ENCODE measurements at places on chromosomes 11 and 22.
A peak's percentile ranks its signal among the peaks of the same experiment; 100 is the strongest.

GRCh38 chr11:33303541-33303940 lies 46.4 kb downstream of the HIPK3 start:
- no peak for DNase-seq

- no peak for DNase-seq
Observed at GRCh38 chr22:45510376-45511232, 7.9 kb downstream of the FBLN1 start.

GRCh38 chr11:134086376-134086775 lies 17.5 kb downstream of the JAM3 start:
- no peak for DNase-seq

DNA sequence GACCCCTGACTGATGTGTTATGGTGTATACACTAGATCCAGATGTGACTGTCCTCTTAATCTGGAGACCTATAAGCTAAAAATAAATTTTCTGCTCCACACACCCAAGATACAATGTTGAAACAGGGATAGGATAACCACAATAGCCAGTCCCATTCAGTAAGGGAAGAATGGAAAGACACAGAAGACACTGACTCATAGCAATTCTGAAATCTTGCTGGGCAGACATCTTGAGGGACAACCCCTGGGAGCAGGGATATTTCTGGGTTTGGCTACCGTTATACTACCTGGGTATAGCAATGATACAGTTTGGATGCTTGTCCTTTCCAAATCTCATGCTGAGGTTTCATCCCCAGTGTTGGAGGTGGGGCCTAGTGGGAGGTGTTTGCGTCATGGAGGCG lies 93.9 kb downstream of the BUD13 start:
- no peak for DNase-seq

- DNase-seq: no peak
Observed at GRCh38 chr22:46934746-46935491, 172.5 kb downstream of the TBC1D22A start.

DNA sequence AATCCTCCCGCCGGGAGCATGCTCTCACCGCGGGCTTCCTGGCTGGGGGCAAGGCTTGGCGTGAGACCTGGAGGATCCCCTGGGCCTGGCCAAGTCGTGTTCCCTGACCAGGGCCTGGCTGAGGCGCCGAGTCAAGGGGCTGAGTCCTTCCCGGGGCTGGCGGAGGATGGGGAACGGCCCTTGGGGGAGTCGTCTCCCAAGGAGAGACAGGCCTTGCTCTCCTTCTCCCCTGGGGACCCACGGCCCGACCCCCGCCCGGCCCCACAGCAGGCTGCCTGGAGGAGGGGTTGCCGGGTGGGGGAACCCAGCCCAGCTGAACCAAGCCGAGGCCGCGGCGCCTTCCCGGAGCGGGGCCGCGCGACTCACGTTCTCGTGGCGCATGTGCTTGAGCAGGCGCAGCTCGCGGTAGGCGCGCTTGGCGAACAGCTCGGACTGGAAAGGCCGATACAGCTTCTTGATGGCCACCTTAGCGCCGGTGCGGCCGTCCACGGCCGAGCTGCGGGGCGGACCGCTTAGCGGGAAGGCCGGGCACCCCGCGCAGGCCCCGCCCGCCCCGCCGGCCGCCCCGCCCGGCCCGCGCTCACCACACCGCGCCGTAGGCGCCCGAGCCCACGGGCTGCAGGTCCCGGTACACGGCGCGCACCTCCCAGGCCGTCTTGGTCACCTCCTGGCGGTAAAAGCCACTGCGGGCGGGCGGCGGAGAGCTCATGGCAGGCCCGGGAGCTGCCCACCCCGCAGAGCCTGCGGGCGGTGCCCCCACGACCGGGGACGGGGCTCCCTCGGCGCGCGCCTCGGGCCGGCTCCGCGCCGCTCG lies 475 bp downstream of the MAPK12 start:
- DNase-seq: no peak

DNA sequence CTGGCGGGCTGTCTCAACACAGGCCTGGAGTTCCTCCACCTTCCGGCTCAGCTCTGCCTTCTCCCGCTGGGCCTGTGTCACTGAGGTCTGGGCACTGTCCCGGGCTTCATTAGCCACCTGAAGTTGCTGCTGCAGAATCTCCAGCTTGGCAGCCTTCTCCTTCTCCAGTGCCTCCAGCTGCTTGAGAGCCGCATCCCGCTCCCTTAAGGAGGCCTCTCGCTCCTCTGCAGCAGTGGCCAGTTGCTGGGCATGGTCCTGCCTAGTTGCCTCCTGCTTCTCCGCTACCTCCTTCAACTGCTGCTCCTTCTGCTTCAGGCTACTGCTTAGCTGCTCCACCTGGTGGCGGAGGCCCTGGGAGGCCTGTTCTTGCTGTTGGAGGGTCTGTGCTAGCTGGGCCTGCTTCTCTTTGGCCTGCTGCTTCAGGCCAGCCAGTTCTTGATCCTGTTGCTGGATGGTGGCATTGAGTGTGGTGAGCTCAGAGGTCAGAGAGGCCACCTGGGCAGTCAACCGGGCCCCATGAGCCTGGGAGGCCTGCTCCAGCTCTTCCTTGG lies 16.9 kb downstream of the IL18BP start:
- peak; percentile 75 for DNase-seq

DNA sequence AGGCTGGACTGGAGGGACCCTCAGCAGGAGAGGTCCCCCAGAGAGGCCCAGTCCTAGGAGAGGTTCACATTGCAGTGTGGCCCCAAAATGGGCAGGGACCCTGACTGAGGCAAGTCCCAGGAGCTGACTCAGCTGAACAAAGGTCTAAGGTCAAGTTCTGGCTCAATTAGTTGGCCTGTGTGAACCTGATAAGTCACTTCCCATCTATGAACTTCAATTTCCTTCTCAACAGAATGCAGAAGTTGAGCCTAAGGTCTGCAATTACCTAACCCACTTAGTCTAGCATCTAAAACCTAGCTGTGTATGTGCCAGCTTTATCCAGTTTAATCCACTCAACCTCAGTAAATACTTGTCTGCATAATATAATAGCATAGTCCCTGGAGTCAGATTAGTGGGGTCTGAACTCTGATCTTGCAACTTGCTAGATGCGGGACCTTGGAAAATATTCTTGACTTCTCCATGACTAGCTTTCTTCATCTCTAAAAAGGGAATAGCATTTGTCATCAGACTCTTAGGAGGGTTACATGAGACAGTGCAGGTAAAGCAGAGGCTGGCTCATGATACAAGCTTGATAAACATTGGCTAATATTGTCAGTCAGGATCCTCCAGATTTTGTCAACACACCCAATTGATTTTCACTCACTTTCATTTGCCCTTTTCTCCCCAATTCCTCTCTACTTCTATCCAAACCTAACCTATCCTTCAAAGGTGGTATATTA lies 465.5 kb downstream of the INSC start:
- DNase-seq: no peak

DNA sequence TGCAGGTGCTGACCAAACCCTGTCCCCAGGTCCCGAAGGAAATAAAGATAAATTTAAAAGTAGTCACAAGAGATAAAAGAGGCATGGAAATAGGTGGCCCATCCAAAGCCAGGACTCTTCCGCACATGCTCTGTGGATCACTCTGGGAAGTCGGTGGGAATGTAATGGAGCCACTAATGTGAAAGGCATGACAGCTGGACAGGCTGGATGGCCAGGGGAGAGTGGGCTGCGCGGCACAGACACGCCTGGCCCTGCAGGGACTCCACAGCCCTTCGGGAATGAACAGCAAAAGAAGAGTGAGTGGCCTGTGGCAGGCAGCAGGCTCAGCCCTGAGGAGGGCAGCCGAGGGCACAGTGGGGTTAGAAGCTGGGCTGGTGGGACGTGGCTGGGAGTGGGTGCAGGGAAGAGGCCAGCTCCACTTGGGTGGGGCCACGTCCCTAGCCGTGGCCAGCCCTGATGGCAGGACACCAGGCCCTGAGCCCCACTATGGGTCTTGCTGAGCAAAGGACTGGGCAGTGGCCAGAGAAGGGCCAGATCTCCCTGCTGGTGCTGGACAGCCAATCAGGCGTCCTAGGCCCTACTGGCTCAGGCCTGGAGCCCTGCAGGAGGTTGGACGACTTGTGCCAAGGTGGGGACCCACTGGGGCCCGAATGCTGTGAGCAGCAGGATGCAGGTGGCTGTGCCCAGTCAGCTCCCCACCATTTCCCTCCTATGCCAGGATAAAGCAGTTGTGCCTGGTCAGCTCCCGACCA lies 31.3 kb upstream of the GNB1L start:
- no peak for DNase-seq

- no peak for DNase-seq
Observed at GRCh38 chr11:19868281-19868821, 155.7 kb downstream of the NAV2 start.

- DNase-seq: peak; percentile 67
Observed at GRCh38 chr22:44878483-44879300, 126.3 kb downstream of the ARHGAP8 start.

DNA sequence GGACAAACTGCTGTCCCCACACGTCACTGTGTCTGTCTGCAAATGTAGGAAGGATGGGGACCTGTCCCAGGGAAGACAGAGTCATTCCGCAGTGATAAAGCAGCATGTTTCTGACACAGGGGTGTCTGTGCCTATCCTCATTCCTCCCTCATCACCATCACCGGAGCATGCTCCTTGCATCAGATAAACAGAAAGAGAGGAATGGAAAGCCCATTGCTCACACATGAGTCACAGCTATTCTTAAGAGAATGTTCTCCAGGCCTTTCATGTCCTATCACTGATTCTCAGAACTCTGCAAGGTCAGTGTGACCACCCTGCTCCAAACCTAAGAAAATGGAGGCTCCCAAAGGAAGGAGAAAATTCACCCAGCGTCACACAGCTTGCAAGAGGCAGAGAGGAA lies 38.9 kb downstream of the ZNF195 start:
- no peak for DNase-seq

DNA sequence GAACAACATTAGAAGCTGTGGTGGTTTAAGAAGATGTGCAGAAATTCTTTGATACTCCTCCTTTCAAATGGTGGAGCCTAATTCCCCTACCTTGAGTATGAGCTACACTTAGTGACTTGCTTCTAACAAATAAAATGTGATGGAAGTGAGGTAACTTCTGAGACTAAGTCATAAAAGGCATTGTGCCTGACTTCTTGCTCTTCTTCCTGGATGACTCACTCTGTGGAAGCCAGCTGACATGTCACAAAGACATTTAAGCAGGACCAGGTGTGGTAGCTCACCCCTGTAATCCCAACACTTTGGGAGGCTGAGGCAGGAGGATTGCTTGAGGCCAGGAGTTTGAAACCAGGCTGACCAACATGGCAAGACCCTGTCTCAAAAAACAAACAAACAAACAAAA lies 3.9 kb upstream of the PLA2G3 start:
- no peak for DNase-seq

DNA sequence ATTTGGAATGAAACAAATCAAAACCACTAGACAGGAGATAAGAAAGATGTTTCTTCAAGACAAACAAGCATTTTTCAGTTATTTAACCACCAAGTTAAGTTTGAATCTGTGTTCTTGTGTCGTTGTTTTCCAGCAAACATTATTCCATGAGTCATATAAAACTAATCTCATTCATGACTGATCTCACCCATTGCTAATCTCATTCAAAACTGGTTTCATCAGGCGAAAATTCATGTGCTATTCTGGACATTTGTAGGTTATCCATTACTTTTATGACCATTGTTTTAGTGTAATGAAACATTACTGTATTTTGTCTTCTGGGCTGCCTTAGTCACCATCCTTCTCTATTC lies 221.8 kb downstream of the DDX10 start:
- DNase-seq: no peak

DNA sequence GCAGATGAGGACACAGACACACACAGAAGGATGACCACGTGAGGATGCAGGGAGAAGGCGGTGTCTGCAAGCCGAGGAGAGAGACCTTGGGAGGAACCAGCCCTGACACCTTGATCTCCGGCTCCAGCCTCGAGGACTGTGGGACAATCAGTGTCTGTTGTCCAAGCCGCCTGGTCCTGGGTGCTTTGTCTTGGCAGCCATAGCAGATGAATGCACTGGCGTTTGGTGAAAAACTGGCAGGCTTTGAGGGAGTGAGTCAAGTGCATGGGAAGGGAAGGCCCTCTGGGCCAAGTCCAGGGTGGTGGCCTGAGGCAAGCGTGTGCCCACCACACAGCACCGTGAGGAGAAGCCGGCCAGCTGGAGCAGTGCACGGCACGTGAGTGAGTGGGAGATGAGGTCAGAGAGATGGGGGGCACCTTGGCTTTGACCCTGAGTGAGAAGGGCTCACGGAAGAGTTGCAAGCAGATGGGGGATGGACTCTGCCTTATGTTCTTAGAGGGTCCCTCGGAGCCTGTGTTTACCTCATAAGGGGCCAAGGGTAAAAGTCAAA lies 12.4 kb upstream of the BRSK2 start:
- DNase-seq: no peak

DNA sequence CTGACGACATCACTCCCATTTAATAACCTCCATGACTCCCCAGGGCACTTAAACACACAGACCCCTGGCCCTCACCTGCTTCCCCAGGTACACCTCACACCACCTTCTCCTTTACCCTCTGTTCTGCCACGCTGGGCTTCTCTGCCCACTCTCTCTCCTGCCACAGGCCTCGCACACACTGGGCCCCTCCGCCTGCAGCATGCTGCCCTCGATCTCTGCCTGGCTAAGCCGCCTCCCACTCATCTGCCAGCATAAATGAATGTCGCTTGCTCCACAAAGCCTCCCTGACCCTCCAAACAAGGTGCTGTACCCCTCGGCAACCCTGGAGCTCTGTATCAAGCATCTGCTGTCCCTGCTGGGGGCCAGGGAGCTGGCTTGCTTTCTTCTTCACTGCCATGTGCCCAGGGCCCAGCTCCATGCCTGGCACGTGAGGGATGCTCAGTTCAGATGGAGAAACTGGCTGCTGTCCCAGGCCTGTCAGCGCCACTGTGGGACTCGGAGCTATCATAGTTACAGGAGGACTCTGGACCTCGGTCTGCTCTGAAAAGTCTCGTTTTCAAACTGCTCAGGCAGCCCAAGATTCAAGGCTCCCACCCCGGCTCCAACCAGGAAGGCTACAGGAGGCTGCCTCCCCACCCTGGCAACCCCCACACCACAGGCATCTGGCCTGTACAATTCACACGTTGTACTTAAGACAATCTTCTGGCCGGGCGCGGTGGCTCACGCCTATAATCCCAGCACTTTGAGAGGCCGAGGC lies 11.9 kb downstream of the TTLL1 start:
- no peak for DNase-seq

GRCh38 chr22:31935961-31936635 lies 8.2 kb upstream of the YWHAH start:
- DNase-seq: no peak

- no peak for DNase-seq
Observed at GRCh38 chr22:44689173-44689572, 12.8 kb upstream of the PRR5 start.

DNA sequence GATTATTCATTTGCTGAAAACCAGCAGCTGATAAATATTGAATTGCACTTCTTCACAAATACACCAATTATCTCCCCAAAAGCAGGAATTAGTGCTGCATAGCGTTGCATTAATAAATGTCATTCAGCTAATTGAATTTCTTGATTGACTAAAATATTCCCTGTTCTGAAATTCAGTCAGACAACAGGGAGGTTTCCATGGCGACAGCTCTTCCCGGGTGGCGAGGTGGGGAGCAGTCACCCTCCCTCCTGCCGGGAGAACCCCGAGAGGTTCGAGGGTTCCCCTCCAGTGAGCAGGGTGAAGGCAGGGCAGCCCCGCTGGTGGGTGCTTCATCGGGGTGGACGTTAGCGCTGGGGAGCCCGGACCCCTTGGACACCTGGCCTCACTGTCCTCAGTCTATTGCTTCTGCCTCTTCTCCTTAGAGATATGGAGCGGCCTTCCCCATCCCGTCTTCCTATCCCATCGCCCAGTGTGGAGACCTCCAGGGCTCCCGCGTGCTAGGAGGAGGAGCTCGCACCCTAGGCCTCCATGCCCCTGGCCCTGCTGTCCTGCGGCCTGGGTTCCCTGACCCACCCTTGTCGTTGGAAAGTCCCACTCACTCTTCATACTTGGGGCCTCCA lies 983.5 kb downstream of the BRD1 start:
- no peak for DNase-seq

All from lower leg skin (tissue), 4 donors.